CMK (cell line): ENCODE measurements at places on chromosomes 1 and 21.

DNA sequence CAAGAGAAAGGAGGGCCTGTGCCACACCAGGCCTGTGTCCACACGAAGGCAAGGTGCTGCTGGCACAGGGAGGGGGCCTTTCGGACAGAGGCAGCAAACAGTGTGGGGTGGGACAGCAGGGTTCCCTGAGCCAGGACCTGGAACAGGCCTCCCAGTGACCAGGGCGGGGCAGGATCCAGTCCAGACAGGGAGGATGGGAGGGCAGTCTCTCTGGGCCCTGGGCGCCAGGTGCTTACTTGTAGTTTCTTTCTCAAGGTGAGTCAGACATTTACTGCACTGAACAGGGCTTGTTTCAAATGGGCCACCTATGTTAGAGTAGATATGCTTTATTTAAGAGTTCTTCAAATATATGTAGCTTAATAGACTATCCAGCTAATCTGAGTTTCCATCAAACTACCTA lies 52.8 kb upstream of the STUM start:
- DNase-seq, result no peak

DNA sequence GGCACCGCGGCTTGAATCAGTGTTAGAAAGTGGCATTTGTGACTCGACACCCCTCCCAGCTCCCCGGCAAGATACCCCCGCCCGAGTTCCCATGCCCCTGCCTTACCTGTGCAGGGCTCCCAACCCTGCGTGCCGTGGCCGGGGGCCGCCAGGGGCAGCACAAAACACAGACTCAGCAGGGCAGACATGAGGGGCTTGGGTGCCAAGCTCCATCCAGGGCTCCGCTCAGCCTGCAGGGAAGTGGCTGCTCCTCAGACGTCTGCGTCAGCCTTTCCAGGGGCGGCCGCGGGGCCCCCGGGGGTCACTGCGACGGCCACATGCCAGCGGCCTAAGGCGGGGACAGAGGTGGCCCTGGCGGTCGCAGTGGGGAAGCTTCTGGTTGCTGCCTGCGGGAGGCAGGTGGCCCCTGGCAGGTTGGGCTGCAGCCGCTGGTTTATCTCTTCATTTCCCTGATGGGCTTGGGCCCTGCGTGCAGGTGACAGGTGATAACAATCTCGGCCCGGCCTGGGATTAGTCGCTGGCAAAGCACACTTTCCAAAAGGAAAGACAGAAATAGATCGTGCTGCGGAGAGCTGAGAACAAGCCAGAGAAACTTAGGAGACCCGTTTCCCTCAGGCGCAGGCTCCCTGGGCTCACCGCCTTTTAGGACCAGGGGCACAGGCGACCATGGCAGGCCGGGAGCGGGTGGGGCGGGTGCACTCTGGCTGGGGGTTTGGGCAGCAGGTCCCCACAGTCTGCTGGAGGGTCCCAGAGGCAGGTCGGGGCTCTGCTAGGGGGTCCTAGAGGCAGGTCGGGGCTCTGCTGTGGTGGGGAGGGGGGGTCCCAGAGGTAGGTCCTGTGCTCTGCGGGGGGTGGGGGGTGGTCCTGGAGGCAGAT lies at the start of gene TSPEAR:
Gene TSPEAR, minus strand, starts transcription at position 246 of the 876 bp plus-strand sequence. Its CDS starts 58 bp downstream, at position 188.
- DNase-seq, result no peak

DNA sequence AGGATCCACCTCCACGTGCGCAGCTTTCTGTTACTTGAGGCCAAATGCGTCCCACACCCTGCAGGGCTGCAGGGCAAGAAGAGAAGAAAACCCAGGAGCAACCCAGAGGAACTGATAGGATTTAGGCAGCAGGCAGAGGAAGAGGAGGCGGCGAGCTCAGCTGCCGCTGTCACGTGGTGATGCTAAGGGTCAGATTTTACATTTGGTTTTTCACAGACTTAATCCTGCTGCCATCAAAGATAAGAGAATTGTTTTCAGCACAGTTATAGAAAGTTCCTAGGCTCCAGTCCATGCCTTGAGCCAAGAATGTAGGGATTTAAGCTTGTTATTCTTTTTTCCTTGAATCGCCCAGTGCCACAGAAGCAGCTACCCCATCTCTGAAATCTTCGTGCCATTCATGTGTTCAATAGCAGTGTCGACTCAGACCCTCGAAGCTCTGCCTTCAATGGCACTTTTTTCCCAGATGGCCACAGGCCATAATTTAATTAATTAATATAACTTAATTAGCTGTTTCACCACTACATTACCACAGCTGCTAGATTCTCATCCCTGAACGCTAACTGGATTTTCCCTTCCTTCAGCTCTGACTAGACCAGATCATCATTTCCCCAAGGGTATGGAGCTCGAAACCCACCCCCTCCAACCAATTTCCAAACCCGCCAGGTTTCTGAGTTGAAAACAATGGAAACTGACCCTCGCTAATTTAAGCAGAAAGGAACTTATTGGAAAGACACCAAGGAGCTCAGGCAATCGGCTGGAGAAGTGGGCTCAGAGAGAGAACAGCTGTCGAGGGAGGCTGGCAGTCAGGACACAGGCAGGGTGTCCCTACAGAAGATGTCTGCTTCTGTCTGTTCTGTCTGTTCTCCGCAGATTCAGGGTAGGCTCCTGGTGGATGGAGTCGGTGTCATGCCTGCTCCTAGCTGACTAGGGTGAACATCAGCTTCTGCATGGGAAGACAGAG lies 36.2 kb downstream of the LDLRAP1 start:
- no peak for DNase-seq

- DNase-seq, result no peak
These were observed 4.9 kb downstream of the OTUD7B start for GRCh38 chr1:150005606-150006005.

DNA sequence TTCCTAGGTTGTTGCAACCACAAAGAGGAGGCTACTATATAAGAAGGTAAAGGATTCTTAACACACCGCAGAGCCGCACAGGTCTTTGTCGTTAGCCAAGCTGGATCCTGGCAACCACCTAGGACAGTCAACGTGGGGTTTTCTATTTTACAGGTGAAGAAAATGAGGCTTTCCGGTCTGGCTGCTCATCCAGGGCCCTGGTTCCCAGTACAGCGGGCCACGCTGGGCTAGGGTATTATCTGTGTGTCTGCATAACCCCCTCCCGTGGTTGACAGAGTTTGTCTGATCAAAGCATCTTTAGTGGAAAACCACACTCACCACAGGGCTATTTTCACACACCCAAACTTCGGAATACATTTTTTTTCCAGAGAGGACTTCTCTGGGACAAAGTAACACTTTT lies 39.0 kb upstream of the PDE9A start:
- DNase-seq, result no peak
